C1 segment of cervical spinal cord (tissue), 14 donors: ENCODE measurements at places on chromosomes 12 and 14.

DNA sequence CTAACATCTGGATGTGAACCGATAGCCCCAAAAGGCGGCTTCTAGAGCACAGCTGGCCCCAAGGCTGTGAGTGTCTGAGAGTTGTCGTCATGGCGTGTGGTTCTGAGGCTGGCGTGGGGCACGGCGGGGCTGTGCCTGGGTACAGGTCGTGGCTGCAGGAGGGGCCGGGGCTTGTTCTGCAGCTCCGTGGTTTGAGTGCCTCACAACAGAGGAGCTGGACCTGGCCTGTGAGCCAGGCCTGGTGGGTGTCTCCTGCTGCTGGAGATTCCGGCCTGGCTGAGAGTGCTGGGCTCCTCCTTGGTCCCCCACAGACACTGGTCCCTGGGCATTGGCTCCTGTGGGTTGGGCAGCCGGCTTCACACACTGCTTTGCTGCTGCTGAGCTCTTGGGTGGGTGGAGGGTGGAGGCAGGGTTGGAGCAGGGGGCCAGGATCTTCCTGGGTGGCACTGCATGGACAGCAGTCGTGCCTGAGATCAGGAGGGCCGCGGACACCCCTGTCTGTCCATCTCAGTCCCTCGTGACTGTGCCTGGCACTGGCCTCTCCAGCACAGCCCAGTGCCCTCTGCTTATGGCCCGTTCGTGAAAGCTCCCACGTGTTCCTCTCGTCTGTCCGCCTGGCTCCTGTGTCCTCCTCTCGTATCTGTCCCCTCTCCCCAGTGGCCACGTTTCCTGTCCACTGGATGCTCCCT is 31.8 kb upstream of the TEX22 start:
- DNase-seq = peak; percentile 35

DNA sequence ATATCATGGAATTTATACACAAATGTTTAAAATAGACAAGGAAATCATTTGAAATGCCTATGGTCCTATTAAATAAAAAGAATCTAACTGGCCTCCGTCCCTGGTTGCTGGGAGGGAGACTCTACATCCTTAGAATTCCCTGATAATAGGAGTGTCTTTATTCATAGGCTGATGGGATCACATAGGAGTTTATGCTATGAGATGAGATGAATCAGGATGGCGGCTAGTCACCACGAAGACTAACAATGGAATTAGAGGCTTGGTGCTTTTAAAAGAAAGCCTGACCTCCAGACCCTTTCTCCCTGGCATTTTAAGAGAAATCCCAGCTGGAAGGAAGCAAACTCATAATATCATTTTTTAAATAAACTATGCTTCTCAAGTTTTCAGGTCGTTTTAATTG is 69.7 kb downstream of the SEC23A start:
- DNase-seq = no peak

GRCh38 chr14:81095539-81095938 is 125.2 kb downstream of the GTF2A1 start:
- DNase-seq = no peak

GRCh38 chr12:75888874-75889613 is 142.5 kb downstream of the PHLDA1 start:
- DNase-seq = no peak

- no peak for DNase-seq
Measured at GRCh38 chr12:25257590-25258324, 7.0 kb upstream of the KRAS start.

DNA sequence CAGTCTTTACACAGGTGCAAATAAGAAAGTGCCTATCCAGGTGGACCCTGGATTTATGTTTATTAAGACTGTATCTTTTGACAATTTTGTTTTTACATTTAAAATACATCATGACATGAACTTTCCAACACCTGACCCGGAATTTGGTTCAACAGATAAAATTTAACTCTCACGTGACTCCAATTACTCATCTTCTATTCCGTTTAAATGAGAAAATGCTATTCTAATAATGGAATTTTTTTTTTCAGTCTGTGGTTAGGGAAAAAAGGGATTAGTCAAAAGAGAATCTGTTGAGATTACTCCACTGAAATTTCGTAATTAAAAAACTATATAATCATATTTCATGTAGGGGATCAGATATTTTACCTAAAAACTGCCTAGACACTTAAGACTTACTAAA is 11.1 kb downstream of the VPS37B start:
- no peak for DNase-seq

- no peak for DNase-seq
Measured at GRCh38 chr14:56005191-56006053, 112.8 kb upstream of the PELI2 start.

- no peak for DNase-seq
Measured at GRCh38 chr14:55667801-55668200, 87.8 kb downstream of the KTN1 start.

DNA sequence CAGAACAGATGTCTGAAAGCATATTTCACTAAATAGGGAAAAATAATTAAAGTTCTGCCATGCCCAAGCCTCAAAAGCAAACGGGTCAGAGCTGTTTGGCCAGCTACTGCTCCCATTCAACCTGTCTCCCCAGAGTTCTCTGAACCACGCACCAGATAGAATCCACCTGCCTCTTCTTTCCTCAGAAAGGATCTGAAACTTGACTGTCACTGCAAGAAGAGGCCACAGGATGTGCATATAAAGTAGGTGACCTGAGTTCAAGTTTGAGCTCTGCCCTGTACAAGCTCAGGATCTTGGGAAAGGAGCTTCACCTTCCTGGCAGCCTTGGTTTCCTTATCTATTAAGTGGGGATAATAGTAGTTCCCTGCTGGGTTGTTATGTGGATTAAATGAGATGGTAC is 91.8 kb downstream of the NUAK1 start:
- DNase-seq = no peak

GRCh38 chr12:104986022-104986941 is at the start of gene NOPCHAP1:
Gene NOPCHAP1 (plus strand): TSS chr12:104986316. CDS start chr12:104986353, 37 bp downstream.
- DNase-seq = peak; percentile 92

GRCh38 chr12:70571705-70572268 is 65.4 kb downstream of the PTPRB start:
- no peak for DNase-seq

GRCh38 chr12:4787965-4788364 is 67.8 kb downstream of the GALNT8 start:
- DNase-seq = no peak

DNA sequence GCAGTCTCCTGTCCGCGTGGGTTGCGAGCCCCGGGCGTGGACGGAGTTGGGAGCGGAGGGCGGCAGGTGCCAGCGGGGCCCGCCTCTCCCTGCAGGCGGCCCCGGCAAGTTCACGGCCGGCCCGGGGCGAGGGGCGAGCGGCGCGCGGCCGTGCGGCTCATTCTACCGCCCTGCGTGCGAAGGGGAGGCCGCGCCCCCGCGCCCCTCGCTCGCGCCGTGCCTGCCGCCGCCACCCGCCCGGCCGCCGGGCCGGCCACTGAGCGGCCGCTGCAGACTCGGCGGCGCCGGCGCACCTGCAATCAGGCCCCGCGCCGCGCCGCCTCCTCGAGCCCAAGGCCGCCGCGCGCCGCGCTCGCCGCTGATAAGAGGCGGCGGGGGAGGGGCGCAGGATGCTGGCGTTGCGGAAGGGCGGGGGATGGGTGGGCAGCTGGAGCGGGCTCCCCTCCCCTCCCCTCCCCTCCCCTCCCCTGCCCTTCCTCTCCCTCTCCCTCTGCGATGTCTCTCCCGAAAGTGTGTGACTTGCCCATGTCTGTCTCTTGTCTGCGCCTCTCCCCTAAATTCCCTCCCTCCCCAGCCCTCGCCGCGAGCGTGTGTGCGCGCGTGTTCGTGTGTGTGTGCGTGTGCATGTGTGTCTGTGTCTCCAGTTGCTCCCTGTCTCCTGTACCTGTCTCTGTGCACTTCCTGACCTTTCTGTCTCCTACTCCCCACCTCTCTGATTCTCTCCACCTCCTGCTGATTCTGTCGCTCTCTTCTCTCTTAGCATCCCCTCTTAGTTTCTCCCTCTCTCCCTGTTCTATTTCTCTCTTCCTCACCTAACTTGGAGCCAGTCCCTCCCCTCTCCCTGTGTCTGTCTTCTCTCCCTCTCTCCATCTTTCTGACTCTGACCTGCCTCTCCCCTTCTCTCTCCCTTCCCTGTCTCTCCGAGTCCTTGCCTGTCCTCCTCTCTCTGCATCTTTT is 768.1 kb upstream of the TBX3 start:
- DNase-seq = no peak

- DNase-seq = no peak
Measured at GRCh38 chr12:105078712-105079570, 5.3 kb downstream of the ALDH1L2 start.

- DNase-seq = no peak
Measured at GRCh38 chr14:92774572-92774971, 19.5 kb upstream of the GOLGA5 start.

DNA sequence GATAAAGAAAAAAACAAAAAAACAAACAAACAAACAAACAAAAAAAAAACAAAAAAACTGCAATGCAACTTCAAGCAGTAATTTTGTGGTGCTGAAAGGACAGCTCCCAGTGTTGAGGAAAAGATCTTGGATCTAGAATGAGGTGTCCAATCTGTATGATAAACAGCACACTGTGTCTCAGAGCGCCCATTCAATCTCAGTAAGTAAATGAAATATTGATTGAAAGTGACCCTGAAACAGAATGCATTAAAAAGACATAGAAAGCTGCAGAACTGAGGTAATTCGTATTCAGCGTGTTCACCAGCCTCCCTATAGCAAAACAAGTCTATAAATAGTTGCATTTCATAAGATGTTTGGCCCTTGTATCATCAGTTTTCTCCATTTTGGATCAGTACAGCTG is 153.0 kb downstream of the NOVA1 start:
- DNase-seq = no peak

GRCh38 chr12:49540229-49541139 is 1.7 kb downstream of the KCNH3 start:
- DNase-seq = no peak

- no peak for DNase-seq
Measured at GRCh38 chr12:97404543-97404942, 58.1 kb upstream of the RMST start.

GRCh38 chr14:92863286-92864080 is 59.5 kb upstream of the CHGA start:
- DNase-seq = no peak

- no peak for DNase-seq
Measured at GRCh38 chr12:7090222-7090998, 1.8 kb downstream of the C1R start.

- DNase-seq = no peak
Measured at GRCh38 chr12:7907009-7907408, 29.0 kb downstream of the SLC2A3 start.

DNA sequence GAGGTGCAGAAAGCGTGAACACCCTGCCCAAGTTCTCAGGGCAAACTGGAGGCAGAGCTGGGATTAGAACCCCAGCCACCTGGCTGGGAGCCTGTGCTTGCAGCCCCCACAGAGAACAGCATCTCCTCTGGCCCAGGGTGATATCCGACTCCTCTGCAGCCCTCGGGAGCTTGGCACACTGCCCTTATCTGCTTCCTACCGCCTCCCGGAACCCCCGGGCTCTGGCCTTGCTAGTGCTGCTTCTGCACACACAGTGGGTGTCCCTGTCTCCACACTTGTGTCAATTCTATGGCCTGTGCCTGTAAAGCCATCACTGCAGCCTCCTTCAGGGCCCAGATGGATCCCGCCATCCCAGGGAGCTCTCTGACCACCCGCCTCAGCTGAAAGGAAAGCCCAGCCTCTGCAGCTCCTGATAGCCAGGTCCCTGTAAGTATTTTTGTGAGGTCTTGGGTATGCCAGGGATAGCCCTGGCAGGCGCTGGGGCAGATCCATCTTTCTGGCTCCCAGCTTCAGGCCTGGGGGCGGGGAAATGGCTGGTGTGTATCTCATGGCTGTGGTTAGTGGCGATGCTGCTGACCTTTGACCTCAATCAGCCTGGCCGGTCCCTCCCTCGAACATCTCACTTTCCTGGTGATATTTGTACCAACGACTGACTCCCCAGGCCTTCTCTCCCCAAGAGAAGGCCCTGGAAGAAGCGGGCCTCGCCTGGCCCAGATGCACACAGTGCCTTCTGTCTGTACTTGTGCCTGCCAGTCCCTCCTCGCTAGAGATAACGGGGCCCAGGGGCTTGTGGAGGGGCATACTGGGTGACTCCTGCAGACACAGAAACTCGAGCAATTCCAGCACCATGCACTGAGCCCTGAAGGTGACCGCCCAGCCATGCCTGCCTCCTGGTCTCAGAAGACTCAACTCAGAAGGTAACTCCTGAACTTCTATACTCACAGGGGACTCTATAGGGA is 183.8 kb downstream of the CALM1 start:
- DNase-seq = no peak

GRCh38 chr14:105013150-105013785 is 7.6 kb downstream of the CDCA4 start:
- no peak for DNase-seq

GRCh38 chr14:39851202-39851601 is 419.0 kb upstream of the FBXO33 start:
- DNase-seq = no peak

GRCh38 chr12:109458086-109458485 is 19.0 kb downstream of the KCTD10 start:
- no peak for DNase-seq

DNA sequence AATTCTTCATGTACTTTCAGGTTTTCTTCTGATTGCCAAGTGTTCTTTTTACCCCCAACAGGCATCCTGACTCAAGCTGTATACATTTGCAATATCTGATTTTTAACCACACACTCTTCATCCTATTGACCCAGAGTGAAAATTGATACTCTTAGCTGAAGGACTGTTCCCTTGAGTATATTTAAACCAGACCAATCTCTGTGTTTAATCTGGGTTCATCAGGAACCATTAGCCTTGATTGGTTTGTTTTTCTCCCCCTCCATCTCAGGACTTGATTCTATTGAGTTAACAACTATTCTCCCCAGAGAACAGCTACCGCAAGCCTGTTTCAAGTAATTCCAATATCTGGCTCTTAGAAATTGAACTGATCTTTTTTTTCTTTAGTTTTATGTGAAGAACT is 222.3 kb upstream of the NOVA1 start:
- no peak for DNase-seq

DNA sequence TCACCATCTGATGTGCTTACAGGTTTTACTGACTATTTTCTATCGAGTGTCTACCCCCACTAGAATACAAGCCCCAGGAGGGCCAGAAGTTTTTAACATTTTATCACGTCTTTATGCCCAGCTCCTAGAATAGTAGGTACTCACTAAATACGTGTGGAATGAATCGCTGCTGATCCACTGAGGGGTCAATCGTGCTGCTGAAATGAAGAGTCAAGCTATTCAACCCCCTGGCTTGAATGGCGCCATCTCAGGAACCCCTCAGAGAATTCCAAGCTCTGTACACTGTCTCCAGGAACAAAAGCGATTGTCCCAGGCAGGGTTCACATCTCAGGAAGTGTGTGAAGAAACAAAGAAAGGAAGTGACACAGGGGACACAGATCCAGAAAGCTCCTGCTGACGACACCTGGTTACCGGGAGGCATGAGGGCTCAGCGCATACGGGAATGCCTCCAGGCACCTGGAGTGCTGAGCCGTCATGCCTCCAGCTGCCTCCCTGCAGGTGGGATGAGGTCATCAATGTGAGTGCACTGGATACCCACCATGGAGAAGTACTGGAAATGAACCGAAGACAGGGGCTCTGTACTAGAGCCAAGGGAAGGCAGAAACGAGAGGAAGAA is 45.6 kb downstream of the PITPNM2 start:
- no peak for DNase-seq
